Activated CD4-positive, alpha-beta T cell treated with anti-CD3 and anti-CD28 coated beads, Interleukin-2, amount 50 U/mL, for 24 hours (primary cell): ENCODE measurements at places on chromosomes 12 and 14.
A peak's percentile ranks its signal among the peaks of the same experiment; 100 is the strongest.

DNA sequence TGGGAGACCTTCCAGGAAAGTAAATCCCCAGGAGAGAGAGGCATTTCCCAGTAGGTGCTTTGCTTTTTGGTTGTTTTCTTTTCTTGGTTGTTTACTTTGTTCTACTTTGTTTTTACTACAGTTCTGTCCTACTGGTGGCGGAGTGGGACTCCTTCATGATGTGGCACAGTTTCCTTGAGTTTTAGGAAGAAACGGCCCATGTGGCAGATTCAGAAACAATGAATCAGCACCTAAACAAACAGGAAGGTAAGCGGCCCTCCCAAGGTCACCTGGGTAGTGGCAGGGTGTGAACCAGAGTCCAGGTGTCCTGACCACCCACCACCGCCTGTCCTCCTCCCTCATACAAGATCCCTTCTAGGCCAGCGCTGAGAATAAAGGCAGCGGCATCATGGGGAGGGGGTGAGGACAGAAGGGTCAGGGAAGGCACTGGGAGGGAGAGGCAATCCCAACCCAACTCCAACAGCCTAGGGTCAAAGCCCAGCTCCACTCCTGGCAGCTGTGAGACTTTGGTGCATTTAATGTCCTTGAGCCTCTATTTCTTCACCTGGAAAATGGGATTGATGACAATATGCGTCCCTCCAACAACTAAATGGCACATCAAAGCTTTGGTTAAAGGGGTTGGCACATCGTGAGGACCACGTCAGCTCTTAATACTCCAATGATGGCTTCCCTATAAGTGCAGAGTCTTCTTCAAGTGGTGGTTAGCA, 111.5 kb upstream of the BCL2L14 start:
- no peak for DNase-seq

- DNase-seq = peak; percentile 36
Measured at GRCh38 chr12:28253161-28253641, 62.9 kb downstream of the CCDC91 start.

GRCh38 chr14:93788543-93789227, 400 bp upstream of the PRIMA1 start:
- no peak for DNase-seq

DNA sequence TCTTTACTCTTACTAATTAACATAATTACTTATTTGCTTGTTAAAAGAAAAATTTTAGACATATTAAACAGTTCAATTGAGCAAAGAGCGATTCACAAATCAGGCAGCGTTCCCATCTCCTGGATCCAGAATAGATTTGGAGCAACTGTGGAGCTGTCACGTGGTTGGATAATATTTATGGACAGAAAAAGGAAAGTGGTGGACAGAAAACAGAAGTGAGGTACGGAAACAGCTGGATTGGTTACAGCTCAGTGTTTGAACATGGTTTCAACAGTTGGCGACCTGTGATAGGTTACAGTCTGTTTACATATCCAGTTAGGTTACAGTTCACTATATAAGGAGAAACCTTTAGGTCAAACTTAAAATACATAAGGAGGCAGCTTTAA, 19.7 kb upstream of the FAM234B start:
- no peak for DNase-seq

DNA sequence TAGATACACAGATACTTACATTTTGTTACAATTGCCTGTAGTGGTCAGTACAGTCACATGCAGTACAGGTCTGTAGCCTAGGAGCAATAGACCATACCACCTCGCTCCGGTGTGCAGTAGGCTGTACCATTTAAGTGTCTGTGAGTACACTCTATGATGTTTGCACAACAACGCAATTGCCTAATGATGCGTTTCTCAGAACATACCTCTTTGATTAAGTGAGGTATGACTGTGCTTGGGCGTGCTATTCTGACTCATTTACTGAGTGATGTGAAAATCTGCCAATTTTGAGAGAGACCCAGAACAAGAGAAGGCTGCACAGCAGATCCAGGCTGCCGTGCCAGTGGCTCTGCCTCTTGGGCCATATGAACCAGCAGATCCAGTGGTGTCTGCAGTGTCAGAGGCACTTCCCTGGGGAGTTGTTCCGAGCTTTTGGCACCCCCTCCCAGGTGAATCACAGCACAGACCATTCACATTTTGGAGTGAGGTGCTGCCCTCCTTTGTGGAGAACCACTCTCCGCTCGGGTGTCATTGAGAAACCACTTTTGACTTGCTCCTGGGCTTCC, 20.4 kb downstream of the DLK1 start:
- no peak for DNase-seq

DNA sequence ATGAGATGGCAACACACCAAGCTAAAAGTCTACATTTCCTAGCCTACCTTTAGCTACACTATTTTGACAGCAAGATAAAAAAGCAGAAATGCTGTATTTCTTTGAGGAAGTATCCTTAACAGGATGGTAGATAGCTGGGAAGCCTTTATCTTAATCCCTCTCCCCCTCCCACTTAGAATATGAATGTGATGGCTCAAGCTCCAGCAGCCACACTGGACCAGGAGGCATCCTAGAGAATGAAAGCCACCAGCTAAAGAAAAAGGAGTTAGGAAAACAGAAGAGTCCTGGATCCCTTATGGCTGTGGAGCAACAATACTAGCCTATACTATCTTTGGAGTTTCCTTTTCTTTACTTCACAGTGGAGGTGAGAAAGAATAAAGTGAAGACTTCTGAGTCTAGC, 15.1 kb downstream of the NAP1L1 start:
- DNase-seq = no peak

DNA sequence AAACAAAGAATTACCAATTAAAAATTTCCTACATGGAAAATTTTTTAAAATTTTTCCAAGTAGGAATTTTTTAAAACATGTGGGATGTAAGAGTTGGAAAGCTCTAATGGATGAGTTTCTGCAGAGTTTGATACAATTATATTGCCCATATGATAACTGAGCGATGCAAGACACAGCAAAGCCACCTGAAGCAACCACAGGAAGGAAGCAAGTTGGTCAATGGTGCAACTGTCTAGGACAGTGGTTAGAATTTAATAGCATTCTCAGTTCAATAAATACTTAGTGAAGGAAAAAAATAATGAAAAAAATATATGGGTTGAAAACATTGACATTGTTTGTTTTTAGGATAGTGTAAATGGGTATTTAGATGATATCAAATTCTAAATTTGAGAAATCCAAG, 178.6 kb upstream of the GARIN2 start:
- DNase-seq = no peak

DNA sequence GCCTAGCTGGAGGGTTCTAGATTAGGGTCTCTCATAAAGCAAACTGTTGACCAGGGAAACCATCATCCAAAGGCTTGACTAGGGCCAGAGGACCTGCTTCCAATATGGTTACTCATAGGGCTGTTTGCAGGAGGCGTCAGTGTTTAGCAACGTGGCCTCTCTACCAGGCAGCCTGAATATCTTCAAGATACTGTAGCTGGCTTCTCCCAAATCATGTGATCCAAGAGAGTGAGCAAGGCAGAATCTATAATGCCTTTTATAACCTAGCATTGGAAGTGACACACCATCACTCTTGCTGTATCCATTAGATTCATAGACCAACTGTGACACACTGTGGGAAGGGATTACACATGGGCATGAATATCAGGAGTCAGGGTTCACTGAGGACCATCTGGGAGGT, 17.3 kb downstream of the TPH2 start:
- no peak for DNase-seq

DNA sequence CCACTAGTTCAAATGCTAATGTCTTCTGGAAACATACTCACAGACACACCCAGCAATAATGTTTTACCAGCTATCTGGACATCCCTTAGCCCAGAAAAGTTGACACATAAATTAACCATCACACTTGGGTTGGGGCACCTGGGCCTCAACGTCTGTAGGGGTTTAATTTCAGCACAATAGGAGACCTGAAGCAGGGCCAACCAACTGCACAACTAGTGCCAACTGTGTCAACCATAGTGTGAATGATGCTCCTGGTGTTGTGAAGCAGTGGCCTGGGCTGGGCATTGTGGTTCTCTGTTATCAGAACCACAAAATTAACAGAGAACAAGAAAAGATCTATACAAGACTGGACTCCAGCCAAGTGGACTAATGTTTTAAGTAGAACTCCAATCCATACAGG, 106.7 kb upstream of the PPM1H start:
- no peak for DNase-seq

DNA sequence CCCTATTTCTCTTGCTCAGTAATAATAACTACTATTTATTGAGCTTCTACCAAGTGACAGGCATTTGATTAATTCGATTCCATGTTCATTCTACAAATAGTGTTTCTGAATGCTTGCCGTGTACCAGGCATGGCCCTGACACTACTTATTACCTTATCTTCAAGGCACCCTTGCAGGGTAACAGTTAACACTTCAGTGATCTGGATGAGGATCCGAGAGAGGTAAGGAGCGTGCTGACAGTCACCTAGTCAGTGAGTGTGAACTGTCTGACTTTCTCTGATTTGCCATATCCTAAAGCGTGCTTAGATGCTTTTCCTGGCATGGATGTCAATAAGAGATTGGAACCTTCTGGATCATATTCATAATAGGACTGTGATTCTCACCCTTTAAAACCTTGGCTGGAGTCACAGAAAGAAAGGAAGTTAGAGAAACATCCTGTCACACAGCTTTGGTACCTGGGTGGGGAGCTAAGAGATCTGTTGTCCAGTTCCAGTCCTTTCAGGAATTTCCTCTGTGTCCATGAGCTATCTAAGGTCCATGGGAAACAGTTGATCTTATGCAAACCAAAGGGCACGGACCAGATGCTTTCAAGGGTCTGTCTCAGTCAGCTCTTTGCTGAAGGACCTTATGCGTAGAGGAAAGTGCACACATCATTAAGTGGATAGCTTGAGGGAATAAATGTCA, 54.8 kb downstream of the PPFIBP1 start:
- DNase-seq = no peak

DNA sequence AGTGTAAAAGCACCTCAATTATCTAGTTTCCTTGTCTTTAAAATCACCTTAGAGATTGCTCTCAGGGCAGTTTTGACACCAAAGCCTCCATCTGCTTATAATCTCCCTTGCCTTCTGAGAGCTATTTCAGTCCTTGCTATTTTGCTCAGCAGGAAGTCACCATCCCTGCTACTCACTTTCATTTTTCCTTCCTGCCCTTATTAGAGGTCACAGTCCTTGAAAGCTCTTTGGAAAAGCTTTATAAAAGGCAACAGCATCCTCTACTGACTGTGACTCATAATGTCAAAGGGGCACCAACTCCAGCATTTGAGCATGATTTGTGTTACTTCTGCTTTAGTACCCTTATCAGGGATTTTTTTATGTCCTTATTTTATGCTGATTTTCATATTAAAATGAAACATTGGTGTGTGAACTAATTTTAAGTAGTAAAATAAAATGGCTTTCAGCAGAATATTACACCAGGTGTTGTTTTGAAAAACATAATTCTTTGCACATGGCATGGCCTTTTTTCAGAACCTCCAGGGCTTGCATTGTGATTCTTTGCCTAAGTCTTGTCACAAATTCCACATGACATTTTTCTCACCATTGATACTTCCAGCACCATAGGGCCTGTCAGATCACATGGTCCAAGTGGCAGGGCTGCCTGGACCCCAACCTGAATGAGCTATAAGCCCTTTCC, 213.0 kb downstream of the ADAMTS20 start:
- DNase-seq = no peak

GRCh38 chr14:68931063-68931462, 48.0 kb downstream of the ACTN1 start:
- no peak for DNase-seq

- no peak for DNase-seq
Measured at GRCh38 chr12:89238593-89238992, 113.7 kb downstream of the DUSP6 start.

GRCh38 chr12:79532907-79533288, 157.9 kb downstream of the PAWR start:
- DNase-seq = no peak

GRCh38 chr14:51977075-51977474, 12.3 kb upstream of the RTRAF start:
- DNase-seq = no peak

DNA sequence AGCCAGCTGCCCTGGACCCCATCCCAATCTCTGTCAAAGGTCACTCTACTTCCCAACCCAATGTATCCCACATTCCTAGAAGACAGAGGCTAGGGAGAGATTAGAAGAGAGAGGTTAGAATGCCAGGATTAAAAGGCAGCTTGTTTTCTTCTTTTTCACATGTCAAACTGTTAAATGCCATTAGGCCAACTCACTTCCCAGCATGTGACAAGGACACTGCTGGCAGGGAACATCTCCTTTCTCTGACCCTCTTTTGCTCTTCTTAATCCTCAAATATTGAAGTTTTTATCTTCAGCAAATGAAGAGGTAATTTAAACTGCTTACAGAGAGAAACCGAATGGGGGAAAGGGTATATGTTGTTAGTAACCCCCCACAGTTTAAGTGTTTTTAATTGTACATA, 89.1 kb downstream of the BBS10 start:
- no peak for DNase-seq

GRCh38 chr12:42716491-42716891, 126.9 kb upstream of the PRICKLE1 start:
- no peak for DNase-seq

DNA sequence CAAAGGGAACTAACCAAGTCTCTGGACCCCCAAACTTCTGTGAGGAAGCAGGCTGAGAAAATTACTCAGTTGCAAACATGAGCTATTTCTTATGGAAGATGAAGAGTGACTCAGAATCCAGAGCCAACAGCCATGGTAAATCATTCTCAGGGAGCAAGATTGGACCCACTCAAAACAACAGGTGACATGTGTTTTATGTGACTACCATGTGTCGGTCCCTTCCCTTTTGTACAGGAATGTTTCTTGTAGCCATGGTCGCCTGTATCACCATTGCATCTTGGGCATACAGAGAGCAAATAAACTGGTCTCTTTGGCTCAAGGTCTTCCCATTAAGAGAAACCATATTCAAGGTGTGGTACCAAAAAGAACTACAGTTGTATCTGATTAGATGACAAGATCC, 75.4 kb upstream of the COCH start:
- DNase-seq = no peak
